ENCODE measurements at places on chromosomes 1 and 21.

DNA sequence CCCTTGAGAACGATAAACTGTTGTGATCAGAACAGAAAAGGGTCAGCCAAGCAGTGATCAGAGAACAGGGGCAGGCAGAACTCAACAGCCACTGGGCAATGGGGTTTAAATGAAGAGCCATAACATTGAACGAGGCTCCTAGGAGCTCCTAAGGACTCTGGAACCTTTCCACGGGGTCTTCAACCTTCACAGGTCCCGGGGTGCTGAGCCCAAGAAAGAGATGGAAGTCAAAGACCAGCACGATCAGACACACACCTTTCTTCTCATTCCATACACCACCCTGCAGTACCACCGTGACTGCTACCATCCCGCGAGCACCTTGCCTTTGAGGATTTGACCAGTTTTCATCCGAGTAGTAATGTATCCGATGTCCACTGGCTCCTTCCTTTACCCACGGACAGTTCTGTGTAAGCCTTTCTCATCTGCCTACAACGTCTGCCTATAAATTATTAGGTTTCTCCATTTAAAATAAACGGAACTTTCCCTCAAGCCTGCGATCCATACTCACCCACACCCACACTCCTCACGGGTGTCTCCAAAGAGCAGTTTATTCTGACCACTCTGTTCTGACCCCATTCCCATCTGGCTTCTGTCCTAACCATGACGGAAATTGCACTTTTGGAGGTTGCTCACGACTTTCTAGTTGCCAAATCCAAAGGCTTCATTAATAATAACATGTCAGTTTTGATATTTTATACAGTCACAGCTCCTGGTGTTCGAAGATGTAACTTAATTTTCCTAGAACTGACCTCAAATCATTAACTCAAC is 16.8 kb upstream of the HHAT start:
- DNase-seq = no peak

GRCh38 chr1:40640314-40641076 is 25.0 kb downstream of the RIMS3 start:
- no peak for DNase-seq

GRCh38 chr1:6246497-6247467 is 2.8 kb downstream of the HES3 start:
- peak; percentile 92 for DNase-seq

GRCh38 chr1:91057784-91058183 is 35.9 kb upstream of the ZNF644 start:
- DNase-seq = no peak

- no peak for DNase-seq
Observed at GRCh38 chr1:21256776-21257175, 33.5 kb downstream of the ECE1 start.

DNA sequence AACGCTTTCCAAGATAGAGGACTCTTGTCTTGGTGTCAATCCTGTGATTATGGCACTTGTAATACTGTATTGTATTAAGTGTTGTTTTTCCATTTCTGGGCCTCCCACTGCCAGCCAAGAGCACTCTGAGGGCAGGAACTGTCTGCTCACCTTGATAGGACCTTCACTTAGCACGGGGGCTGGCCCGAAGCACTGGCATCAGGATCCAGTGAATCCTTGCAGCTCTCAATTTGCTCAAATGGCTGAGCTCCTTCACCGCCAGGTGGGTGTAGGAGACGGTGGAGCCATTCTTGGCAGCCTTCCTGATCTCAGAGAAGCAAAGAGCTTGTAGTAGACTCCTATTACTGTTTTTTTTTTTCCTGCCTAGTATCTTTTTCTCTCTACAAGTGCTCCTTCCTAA is 17.7 kb downstream of the MECR start:
- no peak for DNase-seq

DNA sequence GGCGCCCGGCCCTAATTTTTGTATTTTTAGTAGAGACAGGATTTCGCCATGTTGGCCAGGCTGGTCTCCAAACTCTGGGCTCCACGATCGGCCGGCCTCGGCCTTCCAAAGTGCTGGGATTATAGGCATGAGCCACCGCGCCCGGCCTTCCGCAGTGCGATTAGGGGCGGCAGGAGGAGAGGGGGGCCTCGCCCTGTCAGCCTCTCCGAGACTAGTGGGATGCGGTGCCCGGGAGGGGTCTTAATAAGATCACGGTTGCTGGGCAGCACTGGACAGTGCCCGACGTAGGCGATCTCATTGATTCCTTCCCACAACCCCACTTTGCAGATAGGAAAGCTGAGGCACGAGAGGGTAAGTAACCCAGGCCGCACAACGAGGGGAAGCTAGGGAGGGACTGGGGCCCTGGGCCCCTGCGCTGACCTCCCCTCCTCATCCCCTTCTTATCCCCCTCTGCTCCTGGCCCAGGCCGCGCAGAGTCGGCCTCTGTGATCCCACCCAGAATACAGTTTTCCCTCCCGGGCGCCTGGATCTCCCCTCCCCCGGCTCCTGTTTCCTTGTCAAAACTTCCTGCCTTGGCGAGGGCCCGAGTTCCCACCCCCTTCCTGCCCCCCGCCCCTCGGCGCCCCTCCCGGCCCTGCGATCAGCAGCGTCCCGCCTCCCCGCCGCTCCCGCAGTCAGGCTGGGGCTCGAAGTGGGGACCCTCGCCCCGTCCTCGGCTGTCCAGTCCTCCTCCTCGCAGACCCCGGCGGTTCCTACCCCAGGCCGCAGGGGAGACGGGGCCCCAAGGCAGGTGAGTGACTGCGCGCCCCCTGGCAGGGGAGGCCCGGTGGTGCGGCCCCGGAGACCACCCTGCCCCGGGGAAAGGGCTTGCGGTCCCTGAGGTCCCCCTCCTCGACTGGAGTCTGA is at the start of gene PEAR1:
Gene PEAR1, plus strand, starts transcription at position 671 of the 906 bp plus-strand sequence. CDS start 10,209 bp downstream, outside the sequence.
- DNase-seq = no peak

DNA sequence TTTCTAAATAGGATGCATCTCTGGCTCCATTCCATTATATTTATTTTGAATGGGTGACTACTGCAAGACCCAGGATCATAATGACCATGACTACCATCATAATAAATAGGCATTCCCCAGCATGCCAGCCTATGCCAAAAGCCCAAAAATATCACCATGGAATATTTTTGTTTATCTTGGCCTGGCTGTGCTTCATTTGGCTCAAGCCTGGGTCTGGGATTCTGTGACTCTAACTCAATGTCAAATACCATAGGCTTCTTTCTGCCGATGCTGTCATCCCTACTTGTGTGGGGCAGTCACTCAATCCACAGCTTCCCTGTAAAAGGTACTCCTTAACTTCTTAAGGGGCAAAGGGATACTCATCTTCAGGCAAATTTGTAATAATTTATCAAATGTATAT is 66.6 kb downstream of the DIRAS3 start:
- DNase-seq = no peak

GRCh38 chr1:223847781-223848345 is 2.1 kb upstream of the TP53BP2 start:
- no peak for DNase-seq

DNA sequence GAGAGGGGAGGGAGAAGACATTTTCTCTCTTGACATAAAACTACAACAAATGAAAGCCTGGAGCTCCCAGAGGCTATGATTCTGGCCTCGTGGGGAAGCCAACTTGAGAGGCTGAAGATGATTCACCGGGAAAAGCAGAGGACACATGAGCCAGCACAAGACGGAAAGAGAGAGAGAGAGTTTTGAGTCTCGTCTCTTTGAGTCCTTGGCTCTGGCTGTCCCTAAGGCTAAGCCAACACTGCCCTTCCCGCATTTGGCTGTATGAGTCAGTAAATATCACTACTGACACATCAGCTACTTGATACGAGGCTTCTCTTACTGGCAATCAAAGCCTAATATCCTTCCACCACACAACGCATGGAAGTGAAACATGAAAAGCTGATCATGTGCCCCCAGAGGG is 95.5 kb downstream of the GRIK3 start:
- no peak for DNase-seq

DNA sequence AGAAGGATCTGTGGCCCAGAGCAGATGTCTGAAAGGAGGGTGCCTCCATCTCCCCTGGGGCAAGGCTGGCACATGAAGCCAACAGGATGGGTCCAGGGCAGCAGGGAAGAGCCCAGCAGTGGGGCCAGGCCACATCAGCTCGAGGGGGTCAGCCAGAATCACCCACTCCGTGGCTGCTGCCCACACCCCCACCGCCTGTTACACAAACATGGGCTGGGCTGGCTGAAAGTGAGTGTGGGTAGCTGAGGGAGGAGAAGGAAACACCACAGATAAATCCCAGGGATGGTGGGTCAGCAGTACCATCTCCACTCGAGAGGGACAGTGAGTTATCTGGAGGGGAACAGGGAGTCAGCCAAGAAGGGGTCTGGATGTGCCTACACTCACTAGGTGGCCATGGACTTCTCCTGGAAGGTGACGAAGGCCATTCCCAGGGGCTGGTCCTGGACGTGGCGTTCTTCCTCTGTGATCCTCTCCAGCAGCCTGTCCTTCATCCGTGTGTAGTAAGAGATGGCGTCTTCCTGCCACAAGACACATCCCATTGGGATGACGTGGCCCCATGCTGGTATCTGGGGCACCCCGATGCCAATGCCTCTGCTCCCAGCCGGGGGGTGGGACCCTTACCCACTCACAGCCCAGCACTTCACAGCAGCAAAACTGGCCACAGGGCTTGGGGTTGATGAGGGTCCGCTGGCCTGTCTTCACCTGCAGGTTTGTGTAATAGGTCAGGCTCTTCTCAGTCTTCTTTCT is 20.2 kb downstream of the TMEM63A start:
- DNase-seq = no peak

GRCh38 chr21:45869121-45870007 is 112.2 kb upstream of the COL6A1 start:
- no peak for DNase-seq

- no peak for DNase-seq
Observed at GRCh38 chr1:82152356-82153271, 351.9 kb downstream of the ADGRL2 start.

- no peak for DNase-seq
Observed at GRCh38 chr1:118947003-118947765, 41.0 kb downstream of the TBX15 start.

GRCh38 chr1:209072481-209072880 is 511.0 kb upstream of the CAMK1G start:
- no peak for DNase-seq

DNA sequence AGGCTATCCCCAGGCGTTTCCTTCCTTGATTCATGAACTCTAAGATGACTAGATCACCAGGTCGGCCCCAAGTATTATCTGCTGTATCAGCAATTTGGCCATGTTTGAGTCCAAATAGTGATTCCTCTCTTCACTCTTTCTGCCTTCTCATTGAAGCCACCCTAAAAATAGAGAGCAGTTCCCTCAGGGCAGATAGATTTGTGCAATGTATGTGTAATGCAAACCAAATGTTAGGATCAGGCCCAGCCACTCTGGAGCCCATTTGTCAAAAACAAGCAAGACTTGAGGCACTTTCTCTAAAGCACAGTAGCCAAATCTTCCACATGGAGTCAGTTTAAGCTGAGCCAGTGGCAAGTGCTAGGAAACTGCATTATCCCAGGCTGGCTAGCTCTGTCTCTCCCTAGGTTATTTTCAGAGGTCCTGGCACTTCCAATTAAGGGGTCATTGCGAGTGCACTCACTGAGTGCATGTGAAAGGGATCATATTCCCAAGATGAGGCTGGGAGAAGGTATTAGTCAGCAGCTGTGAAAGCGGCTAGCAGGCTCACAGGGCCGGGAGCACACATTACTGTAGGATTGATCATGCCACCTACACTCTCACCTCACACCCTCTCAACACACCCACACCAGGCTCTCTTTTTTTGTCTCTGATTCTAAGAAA is 97.9 kb upstream of the RAB3GAP2 start:
- peak; percentile 59 for DNase-seq

DNA sequence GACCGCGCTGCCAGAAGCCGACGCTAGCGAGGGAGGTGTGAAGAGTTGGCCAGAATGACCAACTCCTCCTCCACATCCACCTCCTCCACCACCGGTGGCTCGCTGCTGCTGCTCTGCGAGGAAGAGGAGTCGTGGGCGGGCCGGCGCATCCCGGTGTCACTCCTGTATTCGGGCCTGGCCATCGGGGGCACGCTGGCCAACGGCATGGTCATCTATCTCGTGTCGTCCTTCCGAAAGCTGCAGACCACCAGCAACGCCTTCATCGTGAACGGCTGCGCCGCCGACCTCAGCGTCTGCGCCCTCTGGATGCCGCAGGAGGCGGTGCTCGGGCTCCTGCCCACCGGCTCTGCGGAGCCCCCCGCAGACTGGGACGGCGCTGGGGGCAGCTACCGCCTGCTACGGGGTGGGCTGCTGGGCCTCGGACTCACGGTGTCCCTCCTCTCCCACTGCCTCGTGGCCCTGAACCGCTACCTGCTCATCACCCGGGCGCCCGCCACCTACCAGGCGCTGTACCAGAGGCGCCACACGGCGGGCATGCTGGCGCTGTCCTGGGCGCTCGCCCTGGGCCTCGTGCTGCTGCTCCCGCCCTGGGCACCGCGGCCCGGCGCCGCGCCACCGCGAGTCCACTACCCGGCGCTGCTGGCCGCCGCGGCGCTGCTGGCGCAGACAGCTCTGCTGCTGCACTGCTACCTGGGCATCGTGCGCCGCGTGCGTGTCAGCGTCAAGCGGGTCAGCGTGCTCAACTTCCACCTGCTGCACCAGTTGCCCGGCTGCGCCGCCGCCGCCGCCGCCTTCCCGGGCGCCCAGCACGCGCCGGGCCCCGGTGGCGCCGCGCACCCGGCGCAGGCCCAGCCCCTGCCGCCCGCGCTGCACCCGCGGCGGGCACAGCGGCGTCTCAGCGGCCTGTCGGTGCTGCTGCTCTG is 1.2 kb downstream of the GPR88 start:
- peak; percentile 88 for DNase-seq

DNA sequence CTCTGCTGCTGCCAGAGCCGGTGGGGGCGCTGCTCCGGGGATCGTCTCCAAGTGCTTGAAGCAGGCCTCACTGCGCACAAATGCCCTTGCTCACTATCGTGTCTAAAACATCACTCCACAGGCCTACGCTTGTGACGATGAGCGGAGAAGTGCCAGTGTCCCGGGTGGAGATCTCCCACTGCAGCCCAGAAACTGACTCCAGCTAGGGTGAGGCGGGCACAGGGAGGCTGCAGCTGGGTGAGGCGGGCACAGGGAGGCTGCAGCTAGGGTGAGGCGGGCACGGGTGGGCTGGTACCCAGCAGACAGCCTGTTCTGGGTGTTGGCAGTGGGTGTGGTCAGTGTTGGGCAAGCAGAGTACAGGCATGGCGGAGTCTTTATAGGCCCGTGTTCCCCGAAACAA is 22.7 kb upstream of the PDXK start:
- DNase-seq = no peak

GRCh38 chr1:77977989-77978292 is 931 bp downstream of the FUBP1 start:
- no peak for DNase-seq

Measured in retina (tissue), 1 donor.